ENCODE measurements at places on chromosomes 2 and 18.

- no peak for DNase-seq
Observed at GRCh38 chr2:172550419-172550818, 5.5 kb upstream of the PDK1 start.

DNA sequence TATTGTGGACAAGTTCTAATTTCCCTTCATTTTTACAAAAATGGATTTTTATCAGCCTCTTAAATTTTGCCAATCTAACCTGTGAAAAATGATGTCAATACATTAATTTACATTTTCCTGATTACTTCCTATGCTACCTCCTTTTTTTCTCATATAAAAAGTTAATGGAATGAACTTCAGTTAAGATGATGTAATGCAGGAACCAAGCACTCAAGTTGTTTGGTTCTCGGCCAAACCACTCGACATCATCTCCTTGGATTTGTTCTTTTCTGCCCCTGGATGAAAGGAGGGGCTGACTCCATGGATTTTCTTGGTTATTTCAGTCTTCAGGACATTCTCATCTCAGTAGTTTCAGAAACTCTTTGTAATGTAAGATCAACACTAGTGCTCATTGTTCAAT, 253.1 kb upstream of the NXPH2 start:
- no peak for DNase-seq

DNA sequence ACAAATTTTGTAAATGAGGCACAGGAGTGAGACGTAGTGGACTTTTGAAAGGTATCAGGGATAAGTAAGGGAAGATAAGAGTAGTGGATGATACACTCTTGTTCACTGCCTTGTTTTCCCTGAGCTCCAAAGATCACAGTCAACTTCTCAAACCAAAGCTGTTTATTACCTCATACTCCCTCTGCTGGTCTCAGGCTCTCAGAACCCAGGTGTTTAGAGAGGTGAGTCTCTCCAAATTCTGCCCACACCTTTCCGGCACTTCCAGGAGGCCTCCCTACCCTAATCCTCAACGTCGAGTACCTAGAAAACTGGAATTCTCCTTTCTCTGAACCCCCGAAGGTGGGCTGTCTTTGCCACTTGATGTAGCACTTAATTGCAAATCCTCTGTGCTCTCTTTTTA, 621.1 kb downstream of the BCL11A start:
- peak; percentile 12 for DNase-seq

DNA sequence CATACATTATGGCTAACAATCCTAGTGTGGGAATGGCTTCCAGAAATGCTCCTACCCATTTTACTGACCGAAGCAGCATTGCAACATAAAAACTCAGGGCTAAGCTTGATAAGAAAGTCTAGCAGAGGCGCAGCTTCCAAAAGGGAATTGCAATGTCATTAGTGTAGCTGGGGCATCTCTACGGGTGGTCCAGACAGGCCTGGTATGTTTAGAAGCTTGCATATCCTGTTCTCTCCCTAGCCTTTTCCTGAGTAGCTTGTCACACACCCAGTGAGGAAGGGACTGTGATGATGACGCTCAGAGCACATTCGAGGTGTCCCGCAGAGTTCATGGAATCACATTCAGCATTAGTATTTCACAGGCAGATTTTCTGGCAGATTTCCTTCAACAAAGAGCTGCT, 38.0 kb upstream of the COL5A2 start:
- no peak for DNase-seq

DNA sequence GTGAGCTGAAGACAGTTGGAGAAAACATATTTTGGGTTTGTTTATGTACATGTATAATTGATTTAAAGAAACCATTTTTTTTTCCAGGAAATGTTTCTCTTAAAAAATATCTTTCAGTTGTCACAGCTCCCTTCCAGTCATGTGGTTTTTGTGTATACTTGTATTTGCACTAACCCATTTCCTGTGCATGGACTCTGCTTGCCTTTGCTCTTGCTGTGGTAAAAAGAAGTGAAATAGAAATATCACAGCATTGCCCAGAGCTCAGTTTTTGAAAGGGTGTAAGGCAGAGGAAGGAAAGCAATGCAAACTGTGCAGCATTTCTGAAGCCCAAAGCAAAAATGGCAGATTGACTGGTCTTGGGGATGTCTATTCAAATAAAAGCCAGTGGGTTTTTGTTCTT, 10.4 kb upstream of the DOCK10 start:
- DNase-seq, result no peak

DNA sequence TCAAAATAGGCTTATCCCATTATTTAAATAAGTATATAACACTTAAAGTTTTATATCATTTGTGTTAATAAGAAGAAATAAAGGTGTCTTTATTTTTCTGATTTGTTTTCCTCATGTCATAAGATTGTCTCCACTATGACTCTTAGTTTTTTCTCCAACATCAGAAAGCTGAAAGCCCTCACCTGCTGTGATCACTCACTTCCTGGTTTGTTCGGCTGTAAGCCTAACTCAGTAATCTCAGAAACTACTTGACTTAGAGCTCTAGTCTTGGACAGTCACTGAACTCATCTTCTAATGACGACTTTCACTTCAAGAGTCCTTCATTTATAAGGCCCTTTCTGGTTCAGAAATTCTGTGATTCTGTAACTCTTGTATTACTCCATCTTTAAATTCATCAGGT, 311.0 kb downstream of the ZEB2 start:
- no peak for DNase-seq

DNA sequence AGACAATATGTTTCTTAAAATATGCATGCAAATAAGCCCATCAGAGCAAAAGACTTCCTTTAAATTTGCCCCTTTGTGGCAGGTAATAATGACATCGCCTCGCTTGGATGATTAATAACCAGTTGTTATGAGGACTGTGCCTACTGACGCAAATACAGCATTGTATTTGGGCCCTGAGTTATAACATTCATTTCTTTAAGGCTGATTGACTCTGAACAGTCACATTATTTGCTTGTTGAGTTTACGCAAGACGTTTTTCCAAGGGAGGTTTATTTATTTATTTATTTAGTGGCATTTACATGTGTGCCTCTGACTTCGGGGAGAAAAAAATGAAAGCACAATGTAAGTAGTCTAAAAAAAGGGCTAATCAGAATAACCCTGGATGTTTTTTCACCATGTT, 88.3 kb downstream of the SLC8A1 start:
- DNase-seq, result no peak

DNA sequence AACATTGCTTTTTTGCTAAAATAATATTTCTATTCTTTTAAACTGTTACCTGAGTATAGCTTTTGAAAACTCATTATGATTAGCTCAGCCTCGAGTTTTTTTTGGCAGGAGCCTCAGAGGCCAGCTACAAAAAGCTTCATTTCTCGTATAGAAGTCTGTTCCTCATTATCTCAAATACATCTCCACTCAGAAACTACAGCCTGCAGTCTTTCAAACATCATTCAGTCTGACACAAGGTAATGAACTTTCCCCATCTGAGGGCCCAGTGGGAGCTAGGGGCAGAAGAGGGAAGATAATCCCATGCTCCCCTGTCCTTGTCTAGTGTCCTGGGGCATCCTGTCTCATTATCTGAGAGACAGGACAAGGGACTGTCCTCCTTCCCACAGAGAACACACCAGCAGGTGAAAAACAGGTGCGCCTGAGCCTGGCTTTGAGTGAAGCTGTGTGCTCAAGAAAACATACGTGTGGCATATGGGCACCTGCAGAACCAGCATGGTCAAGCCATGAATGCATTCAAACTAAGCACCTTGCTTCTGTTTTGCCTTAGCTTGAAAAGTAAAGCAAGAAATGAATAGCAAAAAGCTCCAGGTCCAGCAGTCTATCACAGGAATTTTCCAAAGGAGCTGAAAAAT, 247.5 kb downstream of the MREG start:
- no peak for DNase-seq

DNA sequence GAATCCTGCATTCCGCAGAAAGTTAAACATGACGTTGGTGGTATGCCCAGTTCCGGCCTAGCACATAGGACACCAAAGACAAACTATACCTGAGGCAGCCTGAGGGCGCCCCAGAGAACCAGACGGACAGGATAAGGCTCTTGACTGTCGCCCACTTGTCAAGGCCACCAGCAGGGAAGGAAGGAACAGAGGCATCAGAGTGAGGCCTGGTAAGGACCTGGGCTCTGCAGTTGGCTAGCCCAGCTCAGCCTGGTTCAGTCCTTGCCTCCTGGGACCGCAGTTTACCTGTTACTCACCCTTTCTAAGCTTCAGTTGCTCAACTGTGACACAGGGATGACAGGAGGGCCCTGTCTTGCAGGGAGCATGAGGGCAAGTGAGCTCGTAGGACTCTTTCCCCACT, 82.1 kb downstream of the ACTR2 start:
- no peak for DNase-seq

- no peak for DNase-seq
Observed at GRCh38 chr2:107132070-107132469, 246.1 kb upstream of the ST6GAL2 start.

- peak; percentile 35 for DNase-seq
Observed at GRCh38 chr18:9516437-9517064, 41.2 kb downstream of the RALBP1 start.

DNA sequence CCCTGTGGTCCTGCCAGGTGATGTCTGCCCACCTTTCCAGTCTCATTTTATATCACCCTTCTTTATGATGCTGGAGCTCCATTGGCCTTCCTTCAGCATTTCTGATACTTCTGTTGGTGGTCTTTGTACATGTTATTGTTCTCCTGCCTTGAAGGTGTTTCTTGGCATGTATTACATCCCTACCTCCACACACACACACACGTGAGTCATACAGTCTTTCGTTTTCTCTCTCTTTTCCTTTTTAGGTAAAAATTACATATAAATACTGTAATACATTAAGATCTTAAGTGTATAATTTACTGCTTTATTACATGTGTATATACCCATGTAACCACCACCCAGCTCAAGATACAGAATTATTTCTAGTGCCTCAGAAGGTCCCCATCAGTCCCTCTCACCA, 10.2 kb upstream of the ADGRF3 start:
- no peak for DNase-seq

DNA sequence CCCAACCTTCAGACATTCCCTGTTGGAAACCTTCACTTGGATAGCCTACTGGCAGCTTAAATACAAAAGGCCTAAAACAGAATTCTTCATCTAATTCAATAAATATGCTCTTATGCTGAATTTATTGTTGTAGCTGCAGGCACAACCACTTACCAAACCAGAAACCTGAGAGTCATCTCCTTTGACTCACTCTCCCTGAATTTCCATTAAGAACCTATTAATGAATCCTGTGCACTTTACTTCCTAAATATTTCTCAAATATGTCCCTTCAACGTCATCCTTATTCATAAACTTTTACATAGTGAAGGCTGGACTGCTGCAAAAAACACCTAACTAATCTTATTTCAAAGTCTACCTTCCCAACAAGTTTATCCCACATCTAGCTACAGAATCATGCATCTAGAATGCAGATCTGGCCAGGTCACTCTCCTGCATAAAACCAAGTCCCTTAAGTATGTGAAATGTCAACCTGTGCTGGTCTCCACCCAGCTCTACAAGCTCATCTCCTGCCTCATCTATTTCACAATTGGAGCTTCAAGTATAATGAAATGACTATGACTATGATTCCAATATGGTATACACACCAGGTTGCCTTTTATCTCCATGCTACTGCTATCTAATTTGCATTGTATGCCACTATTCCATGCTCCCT, 354.2 kb downstream of the ZEB2 start:
- no peak for DNase-seq

- DNase-seq, result no peak
Observed at GRCh38 chr2:106694964-106695470, 190.9 kb downstream of the ST6GAL2 start.

- no peak for DNase-seq
Observed at GRCh38 chr18:35019933-35020332, 21.3 kb upstream of the MAPRE2 start.

- DNase-seq, result peak; percentile 28
Observed at GRCh38 chr18:23662309-23663263, at the start of gene ANKRD29. TSS of gene ANKRD29 (minus strand) at chr18:23662911. CDS start at chr18:23662730, 181 bp downstream.

GRCh38 chr18:26320686-26321085, 94.4 kb downstream of the TAF4B start:
- no peak for DNase-seq

GRCh38 chr2:179253226-179253625, 11.4 kb downstream of the SESTD1 start:
- DNase-seq, result no peak

DNA sequence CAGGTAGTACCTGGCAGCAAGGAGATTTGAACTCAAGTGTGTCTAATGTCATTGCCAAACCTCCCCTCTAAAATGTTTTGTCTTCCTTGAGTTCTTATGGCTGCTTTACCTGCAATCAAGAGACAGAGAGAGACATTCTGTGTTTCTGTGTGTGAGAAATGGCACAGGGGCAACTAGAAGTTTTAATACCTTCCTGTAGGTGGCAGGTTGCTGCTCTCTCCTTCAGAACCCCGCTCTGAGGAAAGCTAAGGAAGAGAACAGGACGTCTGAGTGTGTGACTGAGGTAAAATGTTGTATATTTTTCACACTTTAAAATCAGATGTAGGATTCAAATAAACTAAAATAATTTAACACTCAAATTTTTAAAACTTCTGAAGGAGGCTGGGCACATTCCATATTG, 19.2 kb downstream of the DTNA start:
- DNase-seq, result peak; percentile 61

GRCh38 chr2:119937680-119938079, 75.2 kb upstream of the EPB41L5 start:
- DNase-seq, result no peak

- DNase-seq, result no peak
Observed at GRCh38 chr18:40326985-40327384, 1628.0 kb upstream of the PIK3C3 start.

DNA sequence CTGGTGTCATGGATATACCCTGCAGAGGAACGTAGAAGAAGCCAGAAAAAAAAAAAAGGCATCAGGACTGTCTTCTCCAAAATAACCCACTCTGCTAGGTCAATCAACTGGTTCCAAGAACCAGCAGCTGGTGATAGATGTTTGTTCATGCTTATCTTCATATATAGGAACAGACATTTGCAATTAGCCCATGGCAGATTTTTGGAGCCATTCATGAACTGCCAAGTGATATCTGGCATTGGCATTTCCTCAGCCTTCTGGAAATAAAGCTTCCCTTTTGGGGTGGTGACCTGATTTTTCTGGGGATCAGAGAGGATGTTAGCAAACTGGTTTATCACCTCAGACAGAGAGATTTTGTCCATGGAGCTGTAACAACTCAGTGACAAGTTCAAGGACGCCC, 234.9 kb downstream of the OSR1 start:
- no peak for DNase-seq

DNA sequence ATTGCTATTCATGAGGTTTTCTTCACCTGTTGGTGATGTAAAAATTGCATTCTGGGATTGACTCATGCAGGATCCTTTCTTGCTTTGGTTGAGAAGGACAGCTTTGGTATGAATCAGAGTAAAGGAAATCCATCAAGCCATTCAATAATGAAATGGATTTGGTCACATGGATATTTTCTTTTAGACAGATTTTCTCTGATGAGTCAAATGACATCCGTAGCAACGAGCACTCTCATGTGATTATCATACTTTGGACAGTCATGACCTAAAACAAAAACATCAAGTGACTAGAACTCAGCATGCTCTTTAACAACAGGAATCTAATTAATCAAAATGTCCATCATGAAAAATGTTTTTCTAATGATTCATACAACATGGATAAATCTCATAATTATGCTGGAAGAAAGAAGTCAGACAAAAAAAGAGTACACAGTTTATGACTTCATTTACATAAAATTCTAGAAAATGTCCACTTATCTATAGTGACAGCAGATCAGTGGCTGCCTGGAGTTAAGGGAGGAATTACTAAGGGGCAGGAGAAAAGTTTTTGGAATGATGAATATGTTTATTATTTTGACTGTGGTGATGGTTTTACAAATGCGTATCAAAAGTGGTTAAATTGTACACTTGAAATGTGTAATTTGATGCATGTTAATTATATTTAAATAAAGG, 30.7 kb downstream of the TRAK2 start:
- no peak for DNase-seq

GRCh38 chr2:225662101-225662500, 262.6 kb downstream of the NYAP2 start:
- DNase-seq, result no peak

GRCh38 chr2:74078466-74078865, 69.2 kb downstream of the BOLA3 start:
- DNase-seq, result no peak

All from small intestine (tissue), 16 donors.